ENCODE measurements at places on chromosomes 1 and 21.

DNA sequence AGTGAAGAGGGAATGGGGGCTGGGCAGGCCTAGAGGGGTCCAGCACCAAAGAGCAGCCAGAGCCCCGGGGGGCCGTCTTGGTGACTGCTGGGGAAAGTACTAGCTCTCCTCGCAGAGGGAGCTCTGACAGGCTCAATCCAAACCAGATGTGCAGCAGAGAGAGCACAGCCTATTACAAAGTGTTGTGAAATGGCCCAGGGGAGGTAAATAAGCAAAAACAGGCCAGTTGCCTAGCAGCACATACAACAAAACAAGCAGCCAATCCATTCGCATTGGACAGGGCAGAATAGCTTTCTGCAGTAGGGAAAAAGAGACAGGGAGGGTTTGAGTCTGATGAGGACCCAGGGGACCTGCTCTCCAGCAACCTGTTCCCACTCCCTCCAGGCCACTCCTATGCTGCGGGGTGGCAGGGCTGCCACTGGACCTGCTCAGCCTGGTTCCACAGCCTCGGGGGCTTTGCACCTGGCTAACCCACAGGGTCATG, 239.6 kb upstream of the FGGY start:
- no peak for DNase-seq

GRCh38 chr1:217494767-217495166, 136.1 kb downstream of the GPATCH2 start:
- no peak for DNase-seq

DNA sequence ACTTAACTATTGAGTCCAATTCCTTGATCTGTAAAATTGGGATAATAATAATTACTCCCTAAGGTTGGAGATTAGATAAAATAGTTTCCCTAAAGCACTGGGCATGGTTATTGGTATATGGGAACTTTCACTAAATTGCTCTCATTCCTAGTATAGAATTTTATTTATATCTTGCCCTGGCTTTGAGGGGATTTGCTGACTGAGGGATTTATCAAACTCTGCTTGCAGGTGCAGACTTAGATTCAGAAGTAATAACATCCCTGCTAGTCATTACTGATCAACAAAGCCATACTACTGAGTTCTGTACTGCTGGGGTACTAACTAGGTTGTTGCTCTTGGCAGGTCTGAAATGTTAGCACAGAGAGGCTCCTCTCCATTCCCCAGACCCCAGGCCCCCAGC, 41.9 kb downstream of the CASQ2 start:
- DNase-seq = no peak

GRCh38 chr1:28170001-28170596, 6.4 kb downstream of the PTAFR start:
- no peak for DNase-seq

GRCh38 chr1:40662151-40662550, 3.3 kb downstream of the RIMS3 start:
- DNase-seq = no peak

Measured in activated T-helper 9 cell treated with anti-CD3 and anti-CD28 coated beads, Interleukin-2, amount 50 U/mL, for 16 hours (primary cell).